ENCODE measurements at places on chromosomes 13 and 19. TPM values are rescaled to one million over a fixed set of nuclear protein-coding genes. Genes with fewer than 3 reads are reported as not detected.

Gene LILRB1
- 1.0 TPM for total RNA-seq

Gene CEACAM6
- total RNA-seq, result under 0.01 TPM

Gene CKM
- total RNA-seq, result 3,746 TPM

Gene CGB1
- total RNA-seq, result not detected

Gene C19orf44
- total RNA-seq, result 2.6 TPM

Gene FAM32A
- 54.3 TPM for total RNA-seq

Gene PTH2
- total RNA-seq, result not detected

Gene MRPS12
- total RNA-seq, result 21.9 TPM

Gene ZNF221
- total RNA-seq, result 6.3 TPM

Gene PRODH2
- total RNA-seq, result not detected

Gene ZNF69
- 3.7 TPM for total RNA-seq

Gene ZNF486
- 8.4 TPM for total RNA-seq

Gene ZNF723
- total RNA-seq, result not detected

Gene ZNF534
- 0.52 TPM for total RNA-seq

Gene NLRP9
- total RNA-seq, result not detected

Gene PTGIR
- 3.1 TPM for total RNA-seq

Gene ASPDH
- not detected for total RNA-seq

Gene ZNF730
- total RNA-seq, result 6.3 TPM

Data from skeletal muscle tissue (tissue), 5 donors.